Inflammatory macrophage (primary cell): ENCODE measurements at places on chromosomes 4 and X.

GRCh38 chr4:54687887-54688841, 30.4 kb downstream of the KIT start:
- peak; percentile 74 for DNase-seq

DNA sequence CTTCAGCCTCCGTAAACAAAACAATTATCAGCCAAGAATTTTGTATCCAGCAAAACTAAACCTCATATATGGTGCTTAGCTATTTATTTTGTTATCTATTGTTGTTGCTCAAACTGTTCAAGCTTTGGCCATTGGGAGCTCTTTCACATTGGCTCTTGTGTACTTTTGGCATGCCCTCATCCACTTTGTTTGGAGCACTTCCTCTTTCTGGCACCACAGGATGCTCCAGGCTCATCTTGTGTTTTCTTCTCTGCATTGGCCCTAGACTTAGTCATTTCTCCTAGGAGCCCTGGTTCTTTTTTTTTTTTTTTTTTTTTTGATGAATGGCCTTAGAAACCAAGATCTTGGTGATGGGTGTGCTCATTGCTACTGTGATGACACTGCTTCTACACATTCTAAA, 74.5 kb downstream of the DIPK2B start:
- no peak for DNase-seq

DNA sequence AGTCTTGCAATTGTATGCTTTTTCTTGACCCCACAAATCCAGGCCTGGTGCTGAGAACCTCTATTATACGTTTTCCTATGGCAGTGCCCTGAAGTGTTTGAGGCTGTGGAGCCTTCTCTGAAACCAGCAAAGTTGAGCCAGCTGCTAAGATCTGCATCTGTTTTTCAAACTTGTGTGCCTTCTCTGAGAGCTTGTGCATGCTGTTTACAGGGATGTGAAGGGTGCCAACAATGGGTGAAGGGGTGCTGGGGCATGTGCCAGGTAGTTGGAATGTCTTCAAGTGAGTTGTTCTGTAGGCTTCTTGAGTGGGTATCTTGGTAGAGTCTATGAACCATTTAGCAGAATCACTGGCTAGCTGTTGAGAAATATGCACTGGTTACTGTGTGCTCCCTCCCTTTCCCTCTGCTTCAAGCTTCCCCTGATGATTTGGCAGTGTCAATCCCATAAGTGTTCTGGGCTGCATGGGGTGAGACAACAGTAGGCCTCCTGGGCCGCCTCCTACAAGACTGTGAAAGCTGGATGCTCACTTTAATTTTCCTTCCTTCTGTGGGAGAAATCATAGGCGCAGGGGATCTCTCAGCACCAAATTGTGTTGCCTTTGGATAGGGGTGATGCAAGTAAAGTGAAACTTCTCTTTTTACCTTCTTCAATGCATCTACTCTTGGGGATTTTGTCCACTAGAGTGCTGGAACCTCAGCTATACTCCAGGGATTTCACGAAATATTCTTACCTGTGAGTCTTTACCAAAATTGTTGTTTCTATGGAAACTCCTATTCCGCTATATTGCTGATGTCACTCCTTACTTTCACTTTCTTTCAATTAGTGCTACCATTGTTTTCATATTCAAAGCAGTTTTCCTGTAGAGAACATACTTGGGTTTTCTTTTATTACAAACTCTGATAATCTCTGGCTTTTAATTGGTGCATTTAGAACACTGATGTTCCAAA, 30.0 kb downstream of the ITM2A start:
- DNase-seq, result no peak

DNA sequence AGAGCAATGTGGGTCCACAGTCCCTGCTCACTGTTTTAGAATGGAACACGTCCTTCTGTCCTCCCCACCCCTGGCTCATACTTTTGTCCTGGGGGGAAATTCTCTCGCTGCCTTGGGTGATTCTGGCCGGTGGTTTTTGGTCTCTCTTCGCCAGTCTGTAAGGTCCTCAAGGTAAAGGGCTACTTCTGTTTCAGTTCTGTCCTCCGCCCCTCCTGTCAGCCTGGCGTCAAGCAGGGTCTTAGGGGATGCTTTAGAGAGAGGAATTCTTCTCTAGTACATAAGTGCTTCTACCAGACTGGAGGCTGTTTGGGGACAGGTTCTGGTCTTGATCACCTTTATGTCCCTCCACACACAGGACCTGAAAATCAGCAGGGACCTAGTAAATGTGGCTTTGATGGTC, 617 bp upstream of the MRFAP1L1 start:
- DNase-seq, result no peak

DNA sequence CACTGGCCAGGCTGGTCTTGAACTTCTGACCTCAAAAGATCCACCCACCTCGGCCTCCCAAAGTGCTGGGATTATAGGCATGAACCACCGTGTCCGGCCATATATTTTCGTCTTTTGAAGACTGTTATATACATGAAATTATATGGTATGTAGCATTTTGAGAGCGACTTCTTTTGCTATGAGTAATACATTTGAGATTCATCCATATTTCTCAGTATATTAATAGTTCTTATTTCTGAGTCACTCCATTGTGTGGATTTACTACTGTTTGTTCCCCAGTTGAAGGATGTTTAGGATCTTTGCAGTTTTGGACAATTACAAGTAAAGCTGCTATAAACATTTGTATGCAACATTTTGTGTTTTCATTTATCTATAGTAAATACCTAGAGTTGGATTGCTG, 34.9 kb downstream of the GNL3L start:
- no peak for DNase-seq

- DNase-seq, result no peak
Observed at GRCh38 chrX:73922856-73923455, 360.0 kb downstream of the CHIC1 start.

DNA sequence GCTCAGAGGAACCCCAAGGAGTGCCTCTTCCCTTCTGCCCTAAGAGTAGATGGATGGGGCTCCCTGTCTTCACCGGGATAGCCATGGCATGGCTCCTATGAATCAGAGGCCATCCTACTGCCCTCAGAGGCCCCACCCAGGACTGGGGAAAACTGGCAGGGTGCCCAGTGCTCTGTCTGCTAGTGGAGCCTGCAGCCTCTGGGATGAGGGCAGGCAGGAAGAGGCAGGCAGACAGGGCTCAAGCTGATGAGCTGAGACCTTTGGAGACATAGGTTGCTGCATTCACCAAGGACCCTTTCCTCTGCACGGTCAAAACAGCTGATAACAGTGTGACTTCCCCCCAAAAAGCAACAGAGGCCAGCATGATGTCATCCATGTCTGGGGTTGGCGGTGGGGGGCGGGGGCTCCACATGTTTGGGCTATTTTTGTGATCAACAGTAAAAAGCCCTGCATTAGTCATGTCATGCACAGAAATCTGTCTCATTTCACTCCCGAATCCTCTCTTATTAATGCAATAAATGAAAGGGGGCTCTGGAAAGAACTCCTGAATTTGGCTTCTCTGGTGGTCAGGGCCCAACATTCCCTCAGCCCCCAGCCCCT, 207.6 kb upstream of the MAMLD1 start:
- DNase-seq, result peak; percentile 8

DNA sequence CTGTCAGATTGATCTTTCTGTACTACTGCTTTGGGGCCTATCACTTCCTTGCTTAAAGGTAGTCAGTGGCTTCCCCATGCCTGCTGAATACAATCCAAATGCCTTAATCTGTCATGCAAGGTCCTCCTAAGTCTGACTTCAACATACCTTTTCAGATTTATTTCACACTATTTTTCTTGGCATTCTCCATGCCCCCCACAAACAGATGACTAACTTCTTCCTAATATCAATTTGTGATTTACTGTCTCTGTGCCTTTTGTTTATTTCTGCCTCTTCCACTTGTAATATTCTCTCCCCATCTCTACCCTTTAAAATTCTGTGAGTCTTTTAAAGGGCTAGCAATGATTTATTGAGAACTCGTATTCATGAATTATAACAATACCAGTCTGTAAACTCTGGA, 41.8 kb downstream of the OCRL start:
- DNase-seq, result no peak

DNA sequence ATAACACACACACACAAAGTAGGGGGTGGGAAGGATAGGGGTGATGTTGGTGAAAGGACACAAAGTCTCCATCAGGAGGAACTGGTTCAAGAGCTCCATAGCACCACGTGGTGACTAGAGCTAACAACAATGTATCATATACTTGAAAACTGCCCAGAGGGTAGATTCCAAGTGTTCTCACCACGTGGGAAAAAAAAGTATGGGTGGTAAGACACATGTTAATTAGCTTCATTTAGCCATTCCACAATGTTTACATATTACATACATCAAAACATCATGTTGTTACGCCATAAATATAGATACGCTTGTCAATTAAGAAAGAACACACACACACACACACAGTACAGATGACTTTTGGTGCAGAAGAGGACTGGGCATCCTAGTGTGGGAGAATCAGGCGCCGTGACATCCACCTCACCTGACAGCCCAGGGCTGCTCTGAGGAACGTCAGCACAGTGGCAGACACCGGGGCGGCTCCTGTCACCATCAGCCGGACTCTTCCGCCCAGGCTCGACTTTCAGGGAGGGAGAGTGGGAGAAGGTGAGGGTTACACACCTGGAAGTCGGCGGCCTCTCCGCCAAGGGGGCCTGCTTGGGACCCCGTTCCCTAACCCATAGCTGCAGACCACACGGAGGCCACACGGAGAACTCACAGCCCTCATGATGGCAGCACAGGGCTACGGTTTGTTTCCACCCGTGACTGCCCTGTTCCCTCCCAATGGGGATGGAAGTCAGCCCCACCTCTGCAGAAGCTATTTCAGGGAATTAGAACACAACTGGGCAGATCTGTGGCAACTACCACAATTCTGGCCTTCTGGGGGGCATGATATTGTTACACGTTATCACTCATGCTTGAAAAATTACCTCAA, 31.8 kb upstream of the CENPU start:
- DNase-seq, result no peak

DNA sequence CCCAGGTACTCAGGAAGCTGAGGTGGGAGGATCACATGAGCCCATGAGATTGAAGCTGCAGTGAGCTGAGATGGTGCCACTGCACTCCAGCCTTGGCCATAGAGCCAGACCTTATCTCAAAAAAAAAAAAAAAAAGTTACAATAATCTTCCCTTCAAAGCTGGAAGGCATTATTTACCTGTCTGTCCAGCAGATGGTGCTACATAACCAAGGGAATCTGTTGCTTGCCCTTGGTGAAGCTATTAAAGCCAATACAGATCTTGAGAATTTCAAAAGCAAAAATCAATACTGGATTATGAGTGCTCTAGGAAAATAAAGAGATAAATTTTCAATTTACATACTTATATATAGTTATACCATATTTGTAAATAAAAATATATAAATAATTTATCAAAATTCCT, 25.9 kb downstream of the PKD2 start:
- peak; percentile 74 for DNase-seq

GRCh38 chr4:21469438-21470300, 478.9 kb downstream of the KCNIP4 start:
- DNase-seq, result no peak

DNA sequence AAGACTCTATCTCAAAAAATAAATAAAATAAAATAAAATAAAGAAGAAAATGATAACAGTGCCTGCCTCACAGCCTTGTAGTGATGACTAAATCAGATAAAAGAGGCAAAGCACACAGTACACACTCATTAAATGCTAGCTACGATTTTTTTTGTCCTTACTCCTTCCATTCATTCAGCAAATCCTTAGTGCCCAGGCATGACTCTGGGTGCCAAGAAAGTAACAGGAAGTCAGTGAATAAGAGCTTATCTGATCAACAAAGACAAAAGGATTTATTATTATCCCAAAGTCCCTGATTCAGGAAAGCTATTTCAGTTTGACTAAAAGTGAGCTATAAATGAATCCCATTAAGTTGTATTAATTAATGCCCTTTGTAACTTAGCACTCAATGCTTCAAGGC, 92.7 kb downstream of the SH3KBP1 start:
- DNase-seq, result no peak

DNA sequence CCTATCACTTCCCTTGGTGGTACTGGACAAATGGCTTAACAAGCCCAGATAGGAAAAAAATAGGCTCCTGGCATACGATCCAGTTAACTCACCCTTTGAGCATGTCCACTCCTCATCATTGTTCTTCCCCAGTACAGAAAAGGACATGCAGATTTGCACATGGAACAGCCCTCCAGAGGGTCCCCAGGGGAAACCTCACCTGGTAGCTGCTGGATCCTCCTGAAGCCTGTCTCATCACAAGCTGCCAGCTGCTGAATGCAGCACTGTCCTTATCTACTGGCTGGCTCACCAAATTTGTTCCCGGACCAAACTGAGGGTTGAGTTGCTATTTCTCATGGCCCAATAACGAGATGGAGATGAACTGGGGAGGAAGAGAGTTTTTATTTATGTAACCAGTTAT, 49.4 kb downstream of the SERTM2 start:
- DNase-seq, result no peak

GRCh38 chrX:45232139-45232538, 31.5 kb upstream of the DIPK2B start:
- no peak for DNase-seq

GRCh38 chrX:103002576-103002975, 61.4 kb downstream of the BEX1 start:
- no peak for DNase-seq

GRCh38 chrX:53316860-53317237, 35.5 kb upstream of the IQSEC2 start:
- no peak for DNase-seq

- no peak for DNase-seq
Observed at GRCh38 chr4:126807132-126807531, 825.6 kb upstream of the INTU start.

GRCh38 chr4:156929386-156930105, 42.1 kb downstream of the PDGFC start:
- DNase-seq, result no peak

GRCh38 chr4:3716631-3717235, 49.5 kb upstream of the ADRA2C start:
- no peak for DNase-seq

DNA sequence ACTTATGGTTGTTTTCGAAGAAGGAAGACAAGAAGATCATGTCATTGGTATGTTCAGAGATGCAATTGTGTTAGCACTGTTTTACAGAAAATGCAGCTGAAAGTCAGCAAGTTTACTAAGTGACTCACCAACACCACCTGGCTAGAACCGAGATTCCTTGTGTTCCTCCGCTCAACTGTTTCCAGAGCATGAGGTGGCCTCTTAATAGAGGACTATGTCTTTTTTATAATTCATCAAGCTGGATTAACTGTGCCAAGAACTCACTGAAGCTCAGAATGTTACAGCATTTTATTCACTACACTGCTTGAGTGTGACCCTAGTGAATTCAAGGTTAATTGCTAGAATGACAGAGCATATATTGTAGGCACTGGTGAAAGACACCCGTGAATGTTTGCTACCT, 1573.5 kb upstream of the TENM3 start:
- no peak for DNase-seq

- DNase-seq, result no peak
Observed at GRCh38 chr4:35739308-35739707, 505.0 kb downstream of the ARAP2 start.

DNA sequence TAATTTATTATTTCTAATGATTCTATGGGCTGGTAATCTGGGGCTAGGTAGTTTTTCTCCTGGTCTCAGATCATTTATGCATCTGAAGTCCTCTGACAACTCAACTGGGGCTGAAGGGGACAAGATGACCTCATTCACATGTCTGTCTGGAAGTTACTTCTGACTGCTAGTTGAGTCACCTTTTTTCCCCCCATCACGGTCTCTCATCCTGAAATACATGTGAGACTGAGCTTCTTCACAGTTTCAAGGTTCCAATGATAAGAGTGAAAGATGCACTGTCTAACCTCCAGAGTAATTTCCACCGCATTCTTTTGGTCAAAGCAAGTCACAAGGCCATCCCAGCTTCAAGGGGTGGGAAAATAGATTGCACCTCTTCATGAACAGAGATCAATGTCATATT, 356.7 kb upstream of the RPS6KA3 start:
- no peak for DNase-seq

GRCh38 chrX:23478561-23478960, 143.9 kb downstream of the PTCHD1 start:
- DNase-seq, result no peak
